ENCODE measurements at places on chromosomes 5 and 9.
A peak's percentile ranks its signal among the peaks of the same experiment; 100 is the strongest.

- peak; percentile 30 for DNase-seq
Observed at GRCh38 chr9:78601957-78602565, 305.1 kb downstream of the PSAT1 start.

- no peak for DNase-seq
Observed at GRCh38 chr9:21616082-21616778, 134.1 kb upstream of the IFNE start.

DNA sequence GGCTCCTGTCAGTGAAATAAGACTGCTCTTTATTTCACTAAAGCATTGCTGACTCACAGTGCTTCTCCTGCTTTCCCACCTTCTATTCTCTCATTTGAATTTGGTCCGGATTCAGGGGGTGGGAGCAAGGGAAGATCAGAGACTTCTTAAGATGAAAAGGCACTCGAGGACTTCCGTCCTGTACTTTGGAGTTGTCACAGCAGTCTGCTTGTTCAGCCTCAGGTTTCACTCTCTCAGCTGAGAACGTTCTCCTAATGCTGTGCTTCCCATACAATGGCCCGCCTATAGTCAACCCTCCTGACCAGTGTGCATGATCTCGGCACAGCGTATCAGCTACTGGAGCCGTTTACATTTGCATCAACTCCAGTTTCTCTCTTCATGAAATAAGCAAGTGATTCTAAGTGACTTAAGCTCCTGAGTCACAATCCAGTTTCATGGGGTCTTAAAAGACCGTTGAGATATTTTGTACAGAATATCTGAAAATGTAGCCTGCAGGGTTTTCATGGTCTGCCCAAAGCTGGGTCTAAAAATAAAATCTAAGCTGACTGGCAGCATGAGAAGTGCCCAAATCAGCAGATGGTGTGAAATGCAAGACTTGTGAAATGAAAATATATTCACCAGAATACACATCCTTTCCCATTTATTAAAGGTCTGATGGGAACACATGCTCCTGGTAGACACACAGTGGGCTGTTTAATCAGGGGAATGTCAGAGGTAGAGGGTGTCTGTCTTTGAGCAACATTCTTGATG, 145.0 kb downstream of the ADCY2 start:
- no peak for DNase-seq

- DNase-seq, result no peak
Observed at GRCh38 chr5:171647904-171648260, 137.7 kb upstream of the SMIM23 start.

- DNase-seq, result no peak
Observed at GRCh38 chr5:53971131-53971530, 339.2 kb downstream of the ARL15 start.

DNA sequence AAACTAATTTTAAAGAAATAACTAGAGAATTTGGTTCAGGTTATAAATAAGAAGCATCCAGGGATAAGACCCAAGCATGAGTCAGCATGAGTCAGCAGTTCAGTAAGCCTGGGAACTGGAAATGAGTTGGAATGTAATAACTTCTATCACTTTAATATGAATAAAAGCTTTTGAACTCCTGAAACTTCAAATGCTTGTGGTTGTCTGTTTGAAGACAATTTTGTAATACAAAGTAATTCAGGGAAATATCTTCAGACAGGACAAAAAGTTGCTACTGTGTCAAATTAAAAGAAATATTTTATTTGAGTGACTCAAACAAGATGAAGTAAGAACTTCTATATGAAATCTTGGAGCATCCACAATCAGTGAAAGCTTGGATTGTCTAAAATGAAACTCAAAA, 331.2 kb upstream of the DAB2 start:
- DNase-seq, result no peak

- no peak for DNase-seq
Observed at GRCh38 chr5:76626738-76627137, 3.5 kb upstream of the F2RL2 start.

DNA sequence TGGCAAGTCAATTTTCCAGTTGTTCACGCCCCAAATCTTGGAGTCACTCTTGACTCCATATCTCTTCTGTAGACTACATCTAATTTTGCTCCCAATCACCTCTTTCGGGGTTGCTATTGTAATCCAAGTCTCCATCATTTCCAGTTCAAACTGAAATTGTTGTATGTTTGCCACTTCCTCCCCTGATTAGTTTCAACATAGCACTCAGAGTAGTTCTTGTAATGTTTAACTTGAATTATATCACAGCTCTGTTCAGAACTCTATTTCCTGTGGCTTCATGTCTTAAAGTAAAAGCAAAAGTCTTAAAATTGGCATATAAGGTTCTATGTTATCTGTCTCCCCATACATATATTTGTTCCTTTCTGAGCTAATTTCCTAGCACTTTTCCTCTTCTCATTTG, 348.5 kb upstream of the RIOK2 start:
- DNase-seq, result no peak

- DNase-seq, result no peak
Observed at GRCh38 chr5:148778882-148779281, 47.5 kb upstream of the ADRB2 start.

GRCh38 chr9:136363106-136363948, at the start of gene DNLZ:
Gene DNLZ (minus strand): TSS chr9:136363744. CDS start chr9:136363714, 30 bp downstream.
- peak; percentile 99 for DNase-seq

GRCh38 chr9:107805201-107805600, 315.6 kb upstream of the KLF4 start:
- DNase-seq, result no peak

- peak; percentile 30 for DNase-seq
Observed at GRCh38 chr9:70120834-70121510, 77.3 kb downstream of the MAMDC2 start.

- peak; percentile 61 for DNase-seq
Observed at GRCh38 chr5:179258922-179259730, 86.1 kb downstream of the ADAMTS2 start.

DNA sequence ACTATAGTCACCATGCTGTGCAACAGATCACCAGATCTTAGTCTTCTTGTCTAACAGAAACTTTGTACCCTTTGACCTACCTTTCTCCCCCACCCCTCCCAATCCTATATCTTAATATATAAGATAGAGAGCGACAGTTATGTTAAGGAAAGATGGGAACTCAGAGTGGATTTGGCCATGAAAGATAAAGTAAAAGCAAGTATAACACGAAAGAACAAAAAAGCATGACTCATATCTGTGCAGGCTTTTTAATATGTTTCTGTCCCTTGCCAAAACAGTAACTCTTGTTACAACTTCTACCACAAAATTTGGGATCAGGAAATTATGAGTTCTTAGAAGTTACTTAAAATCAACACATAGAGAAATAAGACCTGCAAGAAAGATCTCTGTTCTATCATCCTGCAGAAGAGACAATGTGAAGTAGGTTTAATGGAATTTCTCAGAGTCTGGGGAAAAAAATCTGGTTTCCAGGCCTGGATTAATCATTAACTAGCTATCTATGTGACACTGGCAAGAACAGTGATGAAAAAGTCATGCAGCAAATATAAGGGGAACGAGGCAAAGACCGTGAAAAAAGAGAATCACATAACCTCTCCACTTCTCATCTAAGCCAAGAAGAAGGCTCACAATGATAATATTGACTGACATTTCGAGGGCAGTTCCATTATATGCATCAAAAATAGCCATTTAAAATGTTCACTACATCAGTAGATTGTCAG, 18.6 kb downstream of the BAAT start:
- no peak for DNase-seq

DNA sequence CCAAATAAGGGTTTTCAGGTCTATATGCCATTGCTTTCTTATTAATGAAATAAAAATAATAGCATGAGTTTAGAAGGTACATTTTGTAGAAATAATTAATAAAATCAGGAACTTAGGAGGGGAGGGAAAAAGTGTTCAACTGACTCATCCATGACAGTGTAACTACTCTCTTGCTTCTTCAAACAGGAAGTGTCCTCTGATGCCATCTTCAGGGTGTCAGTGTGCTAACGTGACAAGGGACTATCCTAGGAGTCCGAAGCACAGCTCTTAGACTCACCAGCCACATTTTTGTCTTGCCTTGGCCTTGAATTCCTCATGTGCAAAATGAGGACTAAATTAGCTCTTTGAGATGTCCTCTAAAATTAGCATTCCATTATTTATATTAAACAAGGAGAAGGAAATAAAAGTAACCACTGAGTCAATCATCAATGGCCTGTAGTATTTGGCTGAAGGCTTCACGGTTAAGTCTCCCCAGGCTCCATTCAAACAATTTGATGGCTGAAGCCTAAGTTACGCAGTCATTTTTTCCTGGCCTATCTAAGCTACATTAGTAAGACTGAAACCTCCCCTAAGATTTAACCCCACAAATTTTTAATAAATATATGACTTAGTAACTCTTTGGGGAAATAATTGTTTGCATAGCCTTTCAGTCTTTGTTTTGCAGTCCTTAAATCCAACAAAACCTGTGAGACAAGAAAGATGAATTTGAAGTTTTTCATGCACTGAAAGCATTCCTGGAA, 151.1 kb downstream of the ARL15 start:
- no peak for DNase-seq

DNA sequence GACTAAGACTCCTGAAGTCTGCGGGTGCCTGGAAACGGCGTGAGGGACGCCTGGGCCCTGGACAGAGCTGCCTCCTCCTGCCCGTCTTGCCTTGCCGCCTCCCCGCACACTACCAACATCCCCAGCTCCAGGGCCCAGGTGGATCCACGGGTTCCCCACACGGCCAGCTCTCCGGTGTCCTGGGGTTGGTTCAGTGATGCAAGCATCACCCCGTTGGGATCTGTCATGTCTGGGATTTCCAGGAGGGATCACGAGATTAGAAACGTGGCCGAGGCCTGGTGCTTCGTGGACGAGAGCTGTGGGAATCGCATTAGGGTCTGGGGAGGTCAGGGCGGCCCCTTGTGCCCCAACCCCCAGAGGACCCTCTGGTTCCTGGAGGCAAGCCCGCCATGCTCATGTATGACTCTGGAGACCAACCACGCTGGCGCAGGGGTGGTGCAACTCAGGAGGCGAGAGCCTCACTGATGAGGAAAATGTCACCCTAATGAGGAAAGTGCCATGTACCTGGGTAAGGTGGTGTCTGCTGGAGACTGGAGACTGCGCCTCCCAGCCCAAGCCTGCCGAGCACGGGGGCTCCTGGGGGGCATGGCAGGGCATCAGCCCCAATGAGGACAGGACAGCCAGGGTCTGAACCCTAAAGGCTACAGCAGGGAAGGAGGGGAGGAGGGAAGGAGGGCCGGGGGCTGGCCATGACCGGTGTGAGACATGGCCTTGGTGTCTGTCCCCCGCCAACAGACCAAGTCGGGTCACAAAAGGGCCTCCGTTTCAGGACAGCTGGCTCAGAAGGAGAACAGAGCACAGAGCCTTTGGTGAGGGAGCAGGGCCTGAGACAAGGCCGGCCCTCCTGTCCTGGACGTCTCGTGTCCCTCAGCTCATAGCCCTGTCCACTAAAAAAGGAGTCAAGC, 31.9 kb upstream of the SLC6A19 start:
- DNase-seq, result no peak

DNA sequence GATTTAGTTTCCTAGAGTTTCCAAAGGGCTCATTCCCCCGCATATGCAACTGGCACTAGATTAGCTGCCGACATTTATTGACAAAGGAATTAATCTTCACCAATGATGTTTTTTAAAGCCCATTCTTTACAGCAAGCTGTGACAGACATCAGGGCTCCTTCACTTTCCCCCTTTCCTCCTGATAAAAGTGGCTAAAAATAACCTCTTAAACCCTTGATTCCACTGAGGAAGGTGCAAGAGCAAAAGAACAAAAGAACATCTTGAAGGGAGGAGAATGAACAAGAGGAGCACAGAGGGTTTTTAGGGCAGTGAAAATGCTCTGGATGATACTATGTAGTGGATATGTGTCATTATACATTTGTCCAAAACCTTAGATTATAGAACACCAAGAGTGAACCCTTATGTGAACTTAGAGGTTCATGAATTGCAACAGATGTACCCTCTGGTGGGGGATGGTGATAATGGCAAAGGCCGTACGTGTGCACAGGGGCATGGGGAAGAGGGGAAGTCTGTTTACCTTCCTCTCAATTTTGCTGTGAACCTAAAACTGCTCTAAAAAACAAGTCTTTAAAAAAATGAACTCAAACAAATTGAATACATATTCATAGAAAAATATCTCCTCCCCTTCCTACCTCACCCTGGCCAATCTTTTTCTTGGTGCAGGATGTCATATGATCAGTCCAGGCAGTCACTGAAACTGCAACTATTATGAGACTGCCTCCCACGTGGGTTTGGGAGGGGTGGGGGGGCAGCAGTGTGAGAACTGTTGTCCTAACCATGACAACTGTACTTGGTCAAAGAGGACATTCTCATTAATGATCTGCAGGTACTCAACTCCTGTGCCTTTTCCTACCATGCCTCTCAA, 83.0 kb downstream of the MARCHF3 start:
- DNase-seq, result no peak

GRCh38 chr5:10775646-10776045, 14.6 kb upstream of the DAP start:
- no peak for DNase-seq

GRCh38 chr9:81687521-81688261, 1.7 kb downstream of the TLE1 start:
- peak; percentile 68 for DNase-seq

All from SK-N-SH (cell line).